ENCODE measurements at places on chromosomes 12 and 14.

DNA sequence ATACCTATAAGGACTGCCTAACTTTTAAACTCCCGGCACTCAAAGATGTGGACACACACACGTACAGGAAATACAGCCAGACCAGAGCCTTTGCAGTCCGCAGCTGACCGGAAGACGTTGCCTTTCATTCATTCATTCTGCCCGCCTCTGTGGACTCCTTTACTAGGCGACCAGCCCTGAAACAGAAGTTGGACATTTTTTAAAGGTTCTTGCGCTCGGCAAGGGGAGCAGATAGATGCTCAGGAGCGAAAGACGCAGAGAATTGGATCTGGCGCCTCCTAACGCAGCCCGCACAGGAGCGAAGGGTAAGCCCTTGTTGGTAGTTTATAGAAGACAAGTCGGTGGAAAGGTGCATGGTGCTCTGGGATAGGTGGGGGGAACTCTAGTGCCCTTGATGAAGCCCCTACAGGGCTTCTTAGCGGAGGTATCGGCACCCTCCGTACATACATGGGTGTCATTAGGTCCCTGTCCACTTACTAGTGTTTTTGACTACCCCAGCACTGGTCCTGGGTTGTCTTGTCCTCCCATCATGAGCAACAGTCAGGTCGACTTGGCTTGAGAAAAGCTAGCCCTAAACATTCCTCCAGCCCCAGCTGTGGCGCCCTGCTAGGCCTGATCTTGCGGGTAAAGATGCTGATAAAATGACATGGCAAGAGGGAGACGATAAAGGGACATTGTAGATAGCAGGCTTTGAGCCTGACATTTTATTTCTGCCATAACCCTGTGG is at the start of gene KDM2B:
TSS of gene KDM2B (minus strand) at position 65 of the 727 bp plus-strand sequence. CDS start 112 bp downstream, outside the sequence.
- DNase-seq: no peak

GRCh38 chr12:50786498-50787231 is 22.8 kb downstream of the ATF1 start:
- DNase-seq: no peak

DNA sequence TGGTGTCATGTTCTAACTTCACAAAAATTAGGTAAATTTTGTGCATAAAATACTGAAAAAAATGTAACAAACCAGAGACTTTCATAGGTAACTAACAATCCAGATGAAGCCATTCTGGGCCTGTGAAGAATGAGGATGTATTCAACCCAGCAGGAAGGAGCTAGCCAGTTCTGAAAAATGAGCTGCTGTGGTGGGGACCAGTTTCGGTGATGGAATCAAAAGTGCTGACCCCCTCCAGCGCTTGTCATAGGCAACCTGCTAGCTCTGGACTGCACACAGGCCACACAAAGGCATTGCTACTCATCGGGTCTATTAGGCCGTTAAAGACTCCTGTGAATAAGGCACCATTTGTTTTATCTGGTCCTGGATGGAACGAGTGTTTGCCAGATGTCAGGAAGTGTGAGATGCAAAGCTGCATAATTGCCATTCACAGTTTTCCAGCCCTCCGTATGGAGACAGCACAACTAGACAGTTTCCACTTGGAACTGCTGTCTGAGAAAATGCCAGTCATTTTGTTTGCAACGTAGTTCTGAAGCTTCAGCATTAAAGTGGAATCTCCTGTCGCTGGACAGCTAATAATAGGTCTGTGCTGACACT is 3.3 kb upstream of the RIMBP2 start:
- no peak for DNase-seq

DNA sequence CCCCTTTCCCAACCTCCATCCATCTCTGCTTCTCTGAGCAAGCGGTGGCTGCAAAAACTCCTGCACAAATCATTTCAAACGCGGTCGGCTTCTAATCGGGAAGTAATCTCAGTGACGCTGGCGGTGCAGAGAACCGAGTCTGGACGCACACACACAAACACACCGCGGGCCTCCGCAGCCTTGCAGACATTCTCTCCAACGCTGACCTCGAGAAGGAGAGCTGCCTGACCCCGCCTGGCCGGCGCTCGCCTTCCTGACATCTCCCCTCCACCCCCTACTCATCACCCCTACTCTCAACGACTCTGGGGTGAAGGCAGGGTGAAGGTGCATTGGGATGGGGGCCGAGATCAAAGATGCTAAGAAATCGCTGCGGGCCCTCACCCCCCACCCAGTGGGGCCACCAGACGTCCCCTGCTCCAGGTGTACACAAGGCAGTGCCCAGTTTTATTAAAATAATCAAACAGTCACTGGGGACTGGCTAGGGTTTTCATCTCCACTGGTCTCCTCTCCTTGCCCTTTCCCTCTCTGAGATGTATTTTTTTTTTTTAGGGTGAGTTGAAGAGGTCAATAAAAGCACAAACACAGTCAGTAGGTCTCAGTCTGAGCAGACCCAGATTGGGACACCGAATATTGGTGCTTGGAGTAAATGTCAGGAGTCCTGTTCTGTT is 506 bp upstream of the TBX5 start:
- DNase-seq: no peak

- DNase-seq: peak; percentile 40
Measured at GRCh38 chr12:22334410-22335100, at the start of gene ST8SIA1. TSS of gene ST8SIA1 (minus strand) at chr12:22334707. CDS start at chr12:22334232, 475 bp downstream.

- no peak for DNase-seq
Measured at GRCh38 chr12:67957383-67957782, 31.9 kb upstream of the IFNG-AS1 start.

GRCh38 chr14:101917413-101918017 is 46.9 kb upstream of the DYNC1H1 start:
- DNase-seq: no peak

- no peak for DNase-seq
Measured at GRCh38 chr14:89205137-89205740, 211.8 kb downstream of the FOXN3 start.

DNA sequence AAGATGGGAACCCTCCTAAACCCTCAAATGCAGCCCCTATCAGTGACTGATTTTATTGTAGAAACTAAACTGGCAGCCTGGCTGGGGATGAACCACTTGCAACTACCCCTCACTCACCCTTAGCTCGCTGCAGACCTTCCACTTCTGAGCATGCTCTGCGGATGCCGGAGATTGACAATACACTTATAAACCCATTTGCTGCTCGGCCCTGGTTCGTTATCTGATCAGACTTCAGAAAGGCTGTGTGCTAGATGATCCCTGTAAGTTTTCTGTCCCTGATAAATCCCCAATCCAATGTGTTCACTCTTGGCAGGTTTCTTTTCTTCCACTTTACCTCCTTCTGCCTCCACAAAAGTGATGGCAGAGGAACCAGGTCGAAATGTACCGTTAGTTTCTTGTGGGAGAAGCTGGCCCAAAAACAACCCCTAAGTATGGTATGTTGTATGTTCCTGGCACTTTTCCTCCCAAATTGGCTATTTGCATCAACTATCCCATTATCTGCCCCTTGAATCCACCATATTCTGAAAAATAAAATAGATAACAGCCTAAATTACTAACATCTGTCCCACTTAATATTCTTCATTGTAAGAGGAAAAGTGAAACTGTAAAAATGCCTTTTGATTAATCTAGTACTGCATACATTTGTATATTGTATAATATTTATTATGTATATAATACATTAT is 18.8 kb downstream of the RPH3A start:
- DNase-seq: no peak

- no peak for DNase-seq
Measured at GRCh38 chr12:55659486-55660385, 23.0 kb downstream of the OR10P1 start.

DNA sequence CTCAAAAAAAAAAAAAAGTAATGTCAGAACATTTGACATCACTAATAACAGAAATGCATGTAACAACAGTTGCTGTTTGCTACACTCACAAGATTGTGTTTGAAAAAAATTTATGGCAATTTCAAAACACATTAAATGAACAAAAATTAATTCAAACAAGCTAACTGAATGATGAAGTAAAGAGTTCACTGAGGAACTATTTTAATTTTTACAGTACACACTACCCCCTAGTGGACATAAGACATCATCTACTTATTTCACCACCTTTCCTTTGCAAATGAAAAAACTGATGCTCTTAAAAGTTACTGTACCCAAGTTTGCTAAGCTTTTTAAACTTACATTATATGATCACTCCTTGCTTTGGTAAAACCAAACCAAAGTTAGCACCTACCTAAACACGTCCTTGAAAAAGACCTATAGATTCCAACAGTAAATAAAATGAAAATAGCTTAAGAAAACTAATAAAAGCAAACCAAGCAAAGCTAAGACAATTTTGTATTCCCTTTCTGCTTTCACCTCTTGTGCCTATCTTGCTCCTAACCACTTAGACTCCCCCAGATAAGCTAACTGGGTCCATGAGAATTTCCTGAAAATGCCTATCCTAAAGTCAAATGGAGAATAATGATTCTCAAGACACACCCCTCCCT is 22.2 kb downstream of the UBE2N start:
- peak; percentile 64 for DNase-seq

DNA sequence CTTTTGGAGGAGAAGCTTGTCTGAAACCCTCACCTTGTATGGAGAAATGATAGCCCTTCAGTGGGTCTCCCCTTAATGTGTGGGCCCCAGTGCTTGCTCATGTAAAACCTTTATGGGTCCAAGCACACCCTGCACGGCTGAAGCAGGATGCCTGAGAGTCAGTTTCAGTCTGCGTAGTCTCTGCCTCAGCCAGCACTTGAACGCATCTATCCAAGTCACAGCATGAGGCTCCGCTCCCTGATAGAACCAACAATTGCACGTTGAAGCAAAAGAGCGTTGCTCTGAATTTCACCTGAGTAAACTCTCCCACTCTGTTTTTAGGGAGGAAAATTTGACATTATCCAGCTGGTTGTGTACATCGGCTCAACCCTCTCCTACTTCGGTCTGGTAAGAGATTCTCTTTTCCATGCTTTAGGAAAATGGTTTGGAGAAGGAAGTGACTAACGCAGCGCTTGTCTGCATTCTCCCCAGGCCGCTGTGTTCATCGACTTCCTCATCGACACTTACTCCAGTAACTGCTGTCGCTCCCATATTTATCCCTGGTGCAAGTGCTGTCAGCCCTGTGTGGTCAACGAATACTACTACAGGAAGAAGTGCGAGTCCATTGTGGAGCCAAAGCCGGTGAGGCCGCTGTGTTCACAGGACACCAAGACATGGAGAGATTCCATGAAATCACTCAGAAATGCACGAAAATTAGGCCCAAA is 33.0 kb upstream of the P2RX4 start:
- no peak for DNase-seq

DNA sequence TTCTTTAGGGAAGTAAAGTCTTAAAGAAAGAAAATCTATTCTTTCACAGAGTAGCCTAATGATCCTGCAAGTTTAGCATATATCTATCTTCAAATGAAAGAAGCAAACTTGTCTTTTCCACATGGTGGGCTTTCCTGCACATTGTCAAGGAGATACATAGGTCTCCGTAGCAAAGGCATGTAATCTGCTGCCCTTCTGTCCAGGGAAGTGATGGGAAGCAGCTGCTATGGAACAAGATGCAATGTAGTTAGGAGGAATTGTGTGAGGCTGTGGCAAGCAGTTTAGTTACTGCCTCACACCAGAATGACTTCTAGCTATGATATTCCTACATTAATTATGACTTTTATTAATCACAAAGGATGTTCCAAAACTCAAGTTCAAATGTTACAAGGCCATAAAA is 174.4 kb downstream of the PDZRN4 start:
- no peak for DNase-seq

- DNase-seq: no peak
Measured at GRCh38 chr14:68603533-68604360, 189.1 kb downstream of the ZFP36L1 start.

- DNase-seq: no peak
Measured at GRCh38 chr12:94143951-94144350, 4.4 kb upstream of the PLXNC1 start.

DNA sequence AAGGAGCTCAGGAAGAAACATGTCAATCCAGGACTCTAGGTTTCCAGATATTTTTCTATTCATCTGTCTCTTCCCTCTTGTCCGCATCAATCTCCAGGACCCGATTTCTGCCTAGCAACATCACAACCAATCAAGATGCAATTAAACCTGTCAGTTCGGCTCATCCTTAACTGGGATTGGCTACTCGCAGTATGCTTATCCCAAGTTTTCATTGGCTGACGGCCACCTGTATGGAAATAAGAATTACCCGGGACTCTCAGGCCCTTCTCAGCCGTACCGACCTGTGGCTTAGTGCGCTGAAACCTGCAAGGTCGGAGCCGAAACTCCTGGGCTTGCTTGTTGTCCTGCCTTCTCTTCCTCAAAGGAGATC is 20.4 kb upstream of the ATP5MC2 start:
- peak; percentile 53 for DNase-seq

- DNase-seq: peak; percentile 84
Measured at GRCh38 chr12:49664591-49665239, 41.4 kb downstream of the PRPF40B start.

DNA sequence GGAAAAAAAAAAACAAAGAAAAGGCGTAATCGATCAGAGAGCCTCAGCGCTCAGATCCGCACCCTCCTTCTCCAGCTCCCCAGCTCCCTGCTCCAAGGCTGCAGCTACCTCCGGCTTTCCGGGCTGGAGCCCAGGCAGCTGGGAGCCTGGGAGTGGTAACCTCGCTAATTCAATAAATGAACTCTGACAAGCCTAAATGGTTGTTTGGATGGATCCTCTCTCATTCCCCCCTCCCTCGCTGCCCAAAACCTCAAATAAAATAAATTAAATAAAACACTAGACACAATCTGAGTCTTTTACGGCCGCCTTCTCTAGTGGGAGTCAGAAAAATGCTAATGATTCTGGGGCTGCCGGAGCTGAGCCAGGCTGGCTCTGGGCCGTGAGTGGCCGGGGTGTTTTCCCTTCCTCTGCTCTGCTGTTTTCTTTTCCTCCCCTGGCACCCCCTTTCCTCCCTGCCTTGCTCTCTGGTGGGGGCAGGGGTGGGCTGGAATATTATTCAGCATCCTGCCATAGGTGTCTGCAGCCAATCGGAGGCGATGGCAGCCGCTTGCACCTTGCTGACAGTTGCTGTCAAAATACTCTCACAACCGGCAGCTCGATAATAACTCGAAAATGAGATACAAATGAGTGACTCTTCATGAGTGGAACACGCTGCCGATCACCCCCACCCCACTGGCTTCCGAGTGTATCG is 76.1 kb downstream of the RBM19 start:
- no peak for DNase-seq

- DNase-seq: no peak
Measured at GRCh38 chr14:33375786-33376185, 437.1 kb downstream of the NPAS3 start.

GRCh38 chr12:94889445-94890210 is 113.9 kb downstream of the NDUFA12 start:
- DNase-seq: no peak
